ENCODE measurements at places on chromosomes 16 and 17.
A peak's percentile ranks its signal among the peaks of the same experiment; 100 is the strongest.

GRCh38 chr16:64919929-64920607, 201.8 kb downstream of the CDH11 start:
- DNase-seq, result no peak

- DNase-seq, result no peak
These were observed 1.1 kb downstream of the KSR1 start for GRCh38 chr17:27457360-27457715.

GRCh38 chr17:78890498-78890897, 12.5 kb downstream of the CEP295NL start:
- no peak for DNase-seq

- DNase-seq, result no peak
These were observed 56.8 kb upstream of the RPH3AL start for GRCh38 chr17:409308-409847.

DNA sequence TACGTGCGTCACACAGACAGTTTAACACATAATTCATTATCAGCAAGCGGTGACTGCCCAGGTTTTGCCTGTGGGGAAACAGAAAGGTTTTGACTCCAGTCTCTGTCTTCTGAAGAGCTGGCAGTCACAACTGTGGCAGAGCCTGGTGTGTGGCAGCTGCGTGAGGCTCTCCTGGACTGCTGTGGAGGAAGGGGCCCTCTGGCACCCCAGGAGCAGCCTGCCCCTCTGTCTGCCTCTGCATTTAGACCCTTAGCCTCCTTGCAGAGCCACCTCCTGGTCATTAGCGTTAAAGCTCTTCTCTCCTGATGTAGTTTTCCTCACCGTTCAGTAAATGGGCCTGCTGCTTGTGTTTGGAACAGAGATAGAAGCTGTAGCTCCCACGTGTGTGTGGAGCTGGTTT, 10.9 kb downstream of the RAB40C start:
- DNase-seq, result no peak

DNA sequence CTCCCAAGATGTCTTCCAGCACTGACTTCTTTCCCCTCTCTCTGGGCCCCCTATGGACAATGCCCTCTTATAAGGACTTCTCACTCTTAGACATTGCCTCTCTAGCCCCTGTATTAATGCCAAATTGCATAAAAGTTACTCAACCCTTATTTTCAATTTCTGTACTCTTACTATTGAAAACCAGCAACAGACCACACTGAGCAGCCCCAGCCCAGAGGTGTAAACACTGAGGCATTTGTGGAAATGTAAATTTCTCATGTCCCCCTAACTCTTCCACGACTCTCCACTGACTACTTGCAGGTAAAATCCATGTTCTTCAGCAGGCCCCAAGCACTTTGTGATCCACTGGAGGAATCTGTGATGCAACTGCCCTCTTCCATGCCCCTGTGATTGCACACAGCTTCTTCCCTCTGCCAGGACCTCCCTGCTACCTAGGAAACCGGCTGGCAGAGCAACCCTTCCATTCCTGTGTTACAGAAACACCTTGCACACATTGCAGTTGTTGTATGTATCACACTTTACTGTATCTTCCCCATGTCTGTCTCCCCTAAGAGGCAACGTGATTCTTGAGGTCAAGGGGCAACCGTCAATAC, 4.4 kb downstream of the N4BP1 start:
- peak; percentile 84 for DNase-seq

- DNase-seq, result no peak
These were observed 28.0 kb downstream of the FZD2 start for GRCh38 chr17:44585315-44585714.

DNA sequence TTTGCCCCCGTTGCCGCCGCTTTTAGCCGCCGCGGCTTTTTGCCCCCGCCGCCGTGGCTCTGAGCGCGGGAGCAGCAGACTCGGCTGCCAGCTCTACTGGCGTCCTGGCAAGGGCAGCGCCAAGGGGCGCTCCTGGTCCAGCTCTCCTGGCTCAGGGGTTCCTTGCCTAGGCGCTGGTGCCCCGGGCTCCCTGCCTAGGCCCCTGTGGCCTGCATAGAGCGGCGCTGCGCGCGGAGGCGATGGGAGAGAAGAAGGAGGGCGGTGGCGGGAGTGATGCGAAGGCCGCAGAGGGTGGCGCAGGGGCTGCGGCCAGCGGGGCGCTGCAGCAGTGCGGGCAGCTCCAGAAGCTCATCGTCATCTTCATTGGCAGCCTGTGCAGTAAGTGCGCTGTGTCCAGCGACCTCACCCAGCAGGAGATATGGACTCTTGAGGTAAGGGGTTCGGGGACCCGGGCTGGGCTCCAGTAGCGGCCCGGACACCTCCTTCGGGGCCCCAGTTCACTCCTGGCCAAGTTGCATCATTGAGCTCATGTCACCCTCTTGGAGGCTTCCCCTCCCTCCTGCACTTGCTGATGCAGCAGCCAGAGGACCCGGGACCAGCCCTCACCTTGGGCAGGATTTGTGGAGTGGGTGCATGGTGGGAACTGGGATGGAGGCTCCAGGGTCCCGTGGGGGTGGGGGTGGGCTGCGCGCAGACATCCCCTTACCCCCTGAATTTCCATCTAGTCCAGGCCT, 1344.4 kb downstream of the TP53TG3F start:
- no peak for DNase-seq

DNA sequence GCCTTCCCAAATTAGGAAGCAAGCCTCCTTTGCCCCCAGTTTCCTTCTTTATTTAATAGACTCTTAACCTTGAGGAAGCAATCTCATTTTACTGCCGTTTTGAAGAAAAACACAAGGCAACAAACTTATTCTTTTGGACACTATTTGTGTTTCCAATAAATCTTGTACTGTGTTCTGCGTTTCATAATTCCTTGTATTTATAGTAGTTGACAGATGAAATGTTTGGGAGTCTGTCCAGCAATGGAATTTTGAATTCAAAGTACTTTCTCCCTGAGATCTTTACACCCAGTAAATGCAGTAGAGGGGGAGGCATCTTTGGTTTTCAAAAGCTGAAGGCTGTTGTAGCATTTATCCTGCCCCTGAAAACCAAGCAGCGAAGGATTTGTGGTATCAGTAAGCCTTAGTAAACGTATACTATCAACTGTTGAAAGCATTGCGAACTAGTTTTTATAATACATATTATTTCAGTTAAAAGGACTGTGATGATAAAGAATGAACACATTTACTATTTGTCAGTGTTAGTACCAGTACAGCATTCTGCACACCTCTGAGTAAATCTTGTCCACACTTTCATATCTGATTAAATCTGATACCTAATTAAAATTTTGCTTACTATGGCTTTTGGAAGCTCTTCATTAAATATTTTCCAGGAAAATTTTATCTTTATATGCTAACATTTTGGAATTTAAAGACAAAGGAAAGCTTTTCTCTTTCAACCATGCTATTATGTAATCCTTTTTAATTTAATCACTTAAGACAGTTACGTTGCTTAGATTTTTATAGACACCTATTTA, 83.1 kb downstream of the TNRC6C start:
- no peak for DNase-seq

DNA sequence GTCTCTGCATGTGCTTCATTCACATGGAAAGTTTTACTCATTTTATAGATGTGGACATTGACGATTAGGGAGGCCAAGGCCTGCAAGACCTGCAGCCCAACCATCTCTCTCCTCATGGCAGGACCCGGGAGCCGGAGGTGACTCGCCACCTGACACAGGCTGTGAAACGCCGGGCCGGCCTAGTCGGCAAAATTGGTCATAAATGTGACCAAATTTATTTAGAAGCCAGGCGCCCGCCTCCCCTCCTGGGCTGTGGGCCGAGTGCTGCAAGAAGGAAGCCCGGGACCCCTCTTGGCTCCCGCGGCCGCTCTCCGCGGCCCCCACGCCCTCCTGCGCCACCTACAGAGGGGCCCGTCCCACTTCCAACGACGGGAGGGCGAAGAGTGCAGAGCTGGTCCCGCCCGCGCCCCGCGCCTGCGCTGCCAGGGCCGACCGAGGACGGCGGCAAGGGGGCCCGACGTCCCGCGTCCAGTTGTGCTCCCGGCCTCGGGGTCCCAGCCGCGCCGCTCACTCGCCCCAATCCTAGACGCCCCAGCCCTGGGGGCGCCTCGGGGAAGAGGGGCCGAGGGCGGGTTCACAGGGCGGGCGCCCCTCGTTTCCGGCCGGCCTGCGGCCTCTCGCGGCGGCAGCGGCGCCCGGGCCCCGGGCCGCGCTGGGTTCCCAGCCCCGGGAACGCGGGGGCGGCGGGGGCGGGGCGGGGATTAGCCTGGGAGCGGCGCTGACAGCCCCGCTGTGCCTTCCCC, 47.5 kb downstream of the WNT3 start:
- DNase-seq, result no peak

GRCh38 chr17:69810326-69810965, 264.6 kb upstream of the KCNJ16 start:
- DNase-seq, result no peak

DNA sequence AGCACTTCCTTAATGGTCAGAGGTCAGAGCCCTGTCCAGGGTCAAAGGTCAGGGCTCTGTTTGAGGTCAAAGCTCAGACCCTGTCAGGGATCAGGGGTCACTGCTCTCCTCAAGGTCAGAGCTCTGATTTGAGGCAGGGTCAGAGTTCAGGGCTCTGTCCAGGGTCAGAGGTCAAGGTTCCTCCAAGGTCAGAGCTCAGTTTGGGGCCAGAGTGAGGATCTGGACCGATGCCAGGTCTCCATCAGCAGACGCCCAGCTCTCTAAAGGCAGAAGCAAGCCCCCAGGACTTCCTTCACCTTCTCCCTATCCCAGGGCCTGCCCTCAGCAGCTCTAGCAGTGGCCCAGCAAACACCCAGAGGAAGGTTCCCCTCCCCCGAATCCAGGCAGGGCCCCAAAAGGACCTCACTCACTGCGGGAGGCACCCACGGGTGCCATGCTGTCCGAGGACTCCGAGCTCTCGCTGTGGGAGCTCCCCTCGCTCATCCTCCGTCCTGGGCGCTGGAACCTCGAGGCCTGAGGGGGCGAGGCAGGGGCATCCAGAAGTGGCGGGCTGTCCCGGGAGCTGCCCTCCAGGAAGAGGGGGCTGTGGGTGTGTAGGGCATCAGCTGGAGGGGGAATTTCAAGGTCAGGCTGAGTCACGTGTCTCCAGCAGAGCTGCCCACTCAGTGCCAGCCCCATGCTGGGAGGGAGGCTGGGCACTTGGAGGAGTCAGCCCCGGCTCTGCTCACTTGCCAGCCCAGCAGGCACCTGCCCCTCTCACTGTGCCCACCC, 26.7 kb downstream of the PIMREG start:
- DNase-seq, result no peak

DNA sequence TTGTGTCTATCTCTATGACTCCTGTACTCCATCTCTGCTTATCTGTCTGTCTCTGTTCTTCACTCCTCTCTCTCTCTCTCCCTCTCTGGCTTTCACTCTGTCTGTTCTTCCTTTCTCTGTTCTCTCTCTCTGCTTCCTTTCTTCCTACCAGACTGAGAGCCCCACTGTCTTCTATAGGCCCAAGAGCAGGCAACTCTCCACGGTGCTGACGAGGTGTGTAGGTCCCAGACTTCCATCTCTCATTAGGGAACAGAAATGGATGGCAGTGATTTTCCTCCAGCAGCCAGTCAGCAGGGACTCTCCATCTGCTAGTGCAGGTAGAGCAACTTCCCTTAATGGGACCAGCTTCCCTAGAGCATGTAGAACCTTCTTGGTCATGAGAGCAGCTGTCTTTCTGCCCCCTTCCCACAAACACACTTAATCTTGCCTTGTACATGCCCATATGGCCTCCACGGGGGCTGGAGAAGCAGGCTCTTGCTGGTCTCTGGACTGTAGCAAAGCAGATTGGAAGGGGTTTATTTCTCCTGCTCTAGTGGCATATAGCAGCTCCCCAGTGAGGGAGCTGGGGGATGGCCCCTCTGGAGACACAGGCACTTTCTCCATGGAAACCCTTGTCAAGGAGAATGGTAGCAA, 47.8 kb upstream of the NLRP1 start:
- DNase-seq, result no peak

DNA sequence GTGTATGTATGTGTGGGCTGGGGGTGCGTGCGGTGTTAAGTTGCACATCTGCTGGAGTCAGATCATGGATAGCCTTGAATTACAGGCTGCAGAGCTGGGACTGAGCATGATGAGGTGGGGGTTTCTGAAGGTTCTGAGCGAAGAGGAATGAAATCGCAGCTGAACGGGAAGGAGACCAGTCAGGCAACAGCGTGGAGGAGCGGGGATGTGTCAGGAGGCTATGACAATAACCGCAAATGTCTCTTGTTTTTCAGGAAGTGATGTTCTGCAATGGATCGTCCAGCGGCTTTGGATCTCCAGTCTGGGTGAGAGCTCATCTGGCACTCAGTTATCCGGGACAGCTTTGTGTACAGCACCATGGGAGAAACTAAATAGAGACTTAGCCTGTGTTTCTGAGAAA, 20.9 kb downstream of the RGS9 start:
- DNase-seq, result no peak

GRCh38 chr17:61803216-61803615, 60.1 kb downstream of the BRIP1 start:
- DNase-seq, result no peak

GRCh38 chr17:4407851-4408250, 25.9 kb upstream of the SPNS3 start:
- DNase-seq, result no peak

- DNase-seq, result peak; percentile 91
These were observed 593 bp upstream of the WDR45B start for GRCh38 chr17:82648742-82649331.

GRCh38 chr17:74597069-74597790, 5.1 kb upstream of the CD300LD start:
- DNase-seq, result no peak

GRCh38 chr16:2707368-2708289, 12.4 kb downstream of the PRSS27 start:
- no peak for DNase-seq

GRCh38 chr16:54353097-54353496, 66.5 kb upstream of the IRX3 start:
- no peak for DNase-seq

DNA sequence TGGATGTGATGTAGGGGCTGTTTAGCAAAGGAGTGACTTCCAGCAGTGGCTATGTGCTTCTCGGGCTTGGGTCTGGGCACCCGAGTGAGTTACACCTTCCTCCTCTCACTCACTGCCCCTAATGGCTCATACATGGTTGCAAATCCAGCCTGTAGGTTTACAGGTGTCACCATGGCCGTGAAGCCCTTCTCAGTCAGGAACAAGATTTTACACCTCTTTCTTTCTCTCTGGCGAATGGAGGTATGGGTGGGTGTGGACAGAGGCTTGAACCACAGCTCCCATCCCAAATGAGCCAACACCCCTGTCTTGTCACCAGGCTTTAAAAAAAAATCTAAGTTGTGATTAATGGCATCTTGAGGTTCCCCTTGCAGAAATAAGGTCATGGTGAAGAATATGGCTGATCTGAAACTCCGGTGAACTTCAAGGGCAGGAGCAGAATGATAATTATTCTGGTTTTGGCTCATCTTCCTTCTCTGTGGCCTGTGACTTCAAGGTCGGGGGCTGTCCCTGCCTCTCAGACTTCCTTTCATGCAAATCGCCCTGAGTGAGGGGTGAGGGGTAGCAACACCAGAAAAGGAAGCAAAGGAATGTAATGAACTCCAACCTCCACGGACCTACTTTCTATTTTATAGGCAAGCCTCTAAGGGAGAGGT, 331.2 kb downstream of the MAF start:
- no peak for DNase-seq

All from vagina (tissue), 2 donors.